ENCODE measurements at places on chromosomes 11 and 22. TPM values are rescaled to one million over a fixed set of nuclear protein-coding genes. Genes with fewer than 3 reads are reported as not detected.

Gene KRTAP5-7
- total RNA-seq, result not detected

Gene OR51B2
- total RNA-seq, result not detected

Gene VPREB1
- total RNA-seq, result not detected

Gene CD82
- 7.0 TPM for total RNA-seq

Gene OR5T3
- total RNA-seq, result not detected

Gene MRGPRX3
- total RNA-seq, result not detected

Data from A549 treated with ZK216348 at 1 μM for 4 hours (cell line).